ENCODE measurements at places on chromosomes 4 and X.

DNA sequence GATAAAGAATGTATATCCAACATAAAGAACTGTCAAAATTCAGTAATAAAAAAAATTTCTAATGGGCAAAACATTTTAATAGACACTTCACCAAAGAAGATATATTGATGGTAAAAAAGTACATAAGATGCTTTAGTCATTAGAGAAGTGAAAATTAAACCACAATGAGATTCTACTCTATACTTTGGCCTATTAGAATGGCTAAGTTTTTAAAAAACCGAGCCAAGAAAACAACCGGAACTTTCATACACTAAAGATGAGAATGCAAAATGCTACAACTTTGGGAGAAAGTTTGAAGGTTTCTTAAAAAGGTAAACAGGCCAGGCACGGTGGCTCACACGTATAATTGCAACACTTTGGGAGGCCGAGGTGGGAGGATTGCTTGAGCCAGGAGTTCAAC, 20.8 kb downstream of the CNOT6L start:
- DNase-seq: no peak

DNA sequence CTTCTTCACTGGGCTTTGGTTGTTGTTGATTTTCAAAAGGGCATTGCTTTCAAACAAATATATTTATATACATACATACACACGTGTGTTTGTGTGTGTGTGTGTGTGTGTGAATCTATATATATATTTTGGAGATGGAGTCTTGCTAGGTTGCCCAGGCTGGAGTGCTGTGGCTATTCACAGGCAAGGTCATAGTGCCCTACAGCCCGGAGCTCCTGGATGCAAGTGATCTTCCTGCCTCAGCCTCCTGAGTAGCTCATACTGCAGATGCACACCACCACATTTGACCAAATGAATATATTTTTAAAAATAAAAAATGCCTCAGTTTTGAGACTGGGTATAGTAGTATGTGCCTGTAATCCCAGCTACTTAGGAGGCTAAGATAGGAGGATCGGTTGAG, 34.4 kb downstream of the FRAS1 start:
- no peak for DNase-seq

GRCh38 chr4:7863911-7864681, 75.6 kb downstream of the AFAP1 start:
- DNase-seq: no peak

GRCh38 chr4:97720869-97721432, 422.3 kb downstream of the STPG2 start:
- DNase-seq: no peak

DNA sequence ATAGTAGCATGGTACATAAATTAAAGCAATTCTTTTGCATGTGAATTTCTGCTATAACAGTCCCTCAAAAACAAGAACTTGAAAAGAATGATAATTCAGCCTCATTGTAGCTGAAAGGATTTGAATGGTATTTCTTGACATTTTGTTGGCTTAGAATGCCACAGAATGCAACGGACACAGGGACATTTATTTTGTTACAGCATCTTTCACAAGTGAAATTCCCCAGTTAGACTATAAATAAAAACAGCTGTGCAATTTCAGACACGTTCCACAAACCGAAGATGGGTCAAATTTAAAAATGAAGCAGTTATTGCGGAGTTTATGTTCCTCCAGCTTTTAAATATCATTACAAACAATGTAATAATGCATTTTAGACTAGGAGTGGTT, 82.8 kb upstream of the AMELX start:
- no peak for DNase-seq

- no peak for DNase-seq
Measured at GRCh38 chr4:30801876-30802275, 81.7 kb downstream of the PCDH7 start.

DNA sequence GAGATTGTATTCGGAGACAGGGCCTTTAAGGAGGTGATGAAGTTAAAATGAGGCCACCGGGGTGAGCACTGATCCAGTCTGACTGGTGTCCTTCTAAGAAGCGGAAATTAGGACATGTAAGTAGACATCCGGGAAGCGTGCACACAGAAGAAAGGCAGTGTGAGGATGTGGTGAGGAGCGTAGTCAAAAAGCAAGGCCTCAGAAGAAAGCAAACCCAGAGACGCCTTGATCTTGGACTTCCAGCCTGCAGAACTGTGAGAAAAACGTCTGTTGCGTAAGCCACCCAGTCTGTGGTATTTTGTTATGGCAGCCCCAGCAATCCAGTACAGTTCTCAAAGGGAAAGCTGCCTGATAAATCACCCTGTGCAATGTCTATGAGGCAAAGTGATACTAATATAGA, 153.5 kb downstream of the KCNIP4 start:
- DNase-seq: no peak

- DNase-seq: no peak
Measured at GRCh38 chr4:142660728-142661127, 185.4 kb downstream of the INPP4B start.

GRCh38 chr4:117814277-117815246, 219.7 kb upstream of the NDST3 start:
- no peak for DNase-seq

GRCh38 chr4:99438405-99438780, 3.3 kb upstream of the ADH7 start:
- DNase-seq: no peak

DNA sequence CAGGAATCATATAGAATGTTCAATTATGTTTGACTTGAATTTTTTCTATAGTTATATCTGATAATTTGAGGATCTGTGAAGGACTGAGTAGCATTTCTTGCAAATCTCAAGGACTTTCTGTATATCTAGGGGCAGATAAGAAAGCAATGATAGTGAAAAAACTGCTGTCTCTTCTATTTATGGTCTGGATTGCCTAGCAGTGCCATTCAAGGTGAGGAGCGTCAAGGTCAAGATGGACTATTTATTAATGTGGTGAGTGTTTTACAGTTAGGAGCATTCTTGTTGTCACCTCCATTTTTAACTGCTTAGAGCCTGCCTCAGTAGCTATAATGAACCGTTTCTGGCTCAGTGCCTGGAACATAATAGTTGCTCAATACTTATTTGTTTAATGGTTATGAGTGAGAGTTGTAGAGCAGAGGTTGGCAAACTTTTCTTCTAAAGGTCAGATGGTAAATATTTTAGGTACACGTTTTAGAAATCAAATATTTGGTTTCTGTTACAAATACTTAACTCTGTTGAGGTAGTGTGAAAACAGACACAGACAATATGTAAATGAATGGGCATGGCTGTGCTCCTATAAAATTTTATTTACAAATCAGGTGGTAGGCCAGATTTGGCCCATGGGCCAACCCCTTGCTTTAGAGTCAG, 523.2 kb upstream of the IGFBP7 start:
- no peak for DNase-seq

DNA sequence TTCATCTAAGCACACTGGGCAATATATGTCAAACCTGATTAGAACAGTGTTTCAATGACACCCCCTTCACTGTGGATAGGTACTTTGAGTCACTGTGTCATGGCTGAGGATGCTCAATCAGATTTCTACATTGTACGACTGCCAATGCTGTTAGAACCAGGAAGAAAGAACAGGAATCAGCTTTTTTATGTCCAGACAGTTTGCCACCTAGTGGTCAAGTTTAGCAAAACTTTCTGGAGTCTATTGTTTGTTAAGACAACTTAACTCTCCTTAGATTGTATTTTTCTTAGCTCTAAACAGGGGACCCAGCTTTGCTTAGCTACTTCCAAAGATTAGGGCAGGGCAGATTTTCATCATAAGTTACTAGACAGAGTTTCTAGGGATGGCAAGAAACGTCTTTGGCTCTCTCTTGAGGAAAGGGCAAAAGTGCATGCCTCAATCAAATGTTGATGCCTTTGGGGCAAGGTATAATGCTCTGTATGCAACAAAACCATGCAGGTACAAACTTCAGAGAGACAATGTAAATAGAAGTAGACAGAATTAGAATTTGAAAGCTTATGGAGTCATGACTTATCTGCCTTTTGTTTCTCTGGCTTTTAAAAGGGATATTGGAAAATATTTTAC, 40.5 kb upstream of the BMP3 start:
- no peak for DNase-seq

- no peak for DNase-seq
Measured at GRCh38 chr4:110639207-110640090, 16.6 kb upstream of the PITX2 start.

GRCh38 chrX:120514236-120514635, 45.1 kb upstream of the LAMP2 start:
- no peak for DNase-seq

GRCh38 chrX:30278365-30278764, 30.8 kb downstream of the NR0B1 start:
- no peak for DNase-seq

DNA sequence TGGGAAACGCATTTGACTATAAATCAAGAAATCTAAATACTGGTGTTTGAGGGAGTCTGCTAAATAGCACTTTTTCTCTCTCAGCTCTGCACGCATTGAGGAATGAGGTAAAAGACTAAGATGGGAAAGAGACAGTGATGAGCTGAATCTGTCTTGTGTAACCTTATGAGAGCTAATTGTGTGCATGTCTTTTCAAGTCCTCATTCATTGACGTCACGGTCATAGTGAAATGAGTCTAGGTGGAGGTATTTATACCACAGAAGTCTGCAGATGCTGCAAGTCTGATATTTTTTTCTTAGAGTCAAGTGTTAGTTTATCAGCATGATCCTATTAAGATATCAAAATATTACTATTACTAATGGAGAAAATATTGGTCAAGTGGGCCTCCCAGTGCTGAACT, 361.5 kb upstream of the HS3ST1 start:
- DNase-seq: no peak

DNA sequence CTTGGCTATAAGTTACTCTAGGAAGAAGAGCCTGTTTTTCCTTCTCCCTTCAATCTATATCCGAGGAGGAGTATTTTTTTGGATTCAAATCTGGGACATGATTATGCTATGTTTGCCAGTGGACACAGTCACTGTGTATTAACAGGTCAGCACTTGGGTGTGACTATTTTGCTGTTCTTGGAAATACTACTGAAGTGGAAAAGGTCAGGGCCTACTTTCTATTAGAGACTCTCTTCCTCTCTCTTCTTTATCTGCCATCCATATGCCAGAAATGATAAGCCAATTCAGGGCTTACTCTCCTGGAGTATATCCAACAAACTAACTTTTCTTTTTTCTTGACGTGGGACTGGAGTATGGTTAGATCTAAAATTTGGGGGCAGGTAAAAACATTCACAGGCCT, 40.5 kb downstream of the MID1IP1 start:
- no peak for DNase-seq

- no peak for DNase-seq
Measured at GRCh38 chrX:107978707-107979307, 3.4 kb downstream of the TEX13B start.

GRCh38 chrX:43968359-43968781, 4.8 kb downstream of the NDP start:
- no peak for DNase-seq

GRCh38 chr4:76546327-76546726, 111.3 kb downstream of the SHROOM3 start:
- DNase-seq: no peak

DNA sequence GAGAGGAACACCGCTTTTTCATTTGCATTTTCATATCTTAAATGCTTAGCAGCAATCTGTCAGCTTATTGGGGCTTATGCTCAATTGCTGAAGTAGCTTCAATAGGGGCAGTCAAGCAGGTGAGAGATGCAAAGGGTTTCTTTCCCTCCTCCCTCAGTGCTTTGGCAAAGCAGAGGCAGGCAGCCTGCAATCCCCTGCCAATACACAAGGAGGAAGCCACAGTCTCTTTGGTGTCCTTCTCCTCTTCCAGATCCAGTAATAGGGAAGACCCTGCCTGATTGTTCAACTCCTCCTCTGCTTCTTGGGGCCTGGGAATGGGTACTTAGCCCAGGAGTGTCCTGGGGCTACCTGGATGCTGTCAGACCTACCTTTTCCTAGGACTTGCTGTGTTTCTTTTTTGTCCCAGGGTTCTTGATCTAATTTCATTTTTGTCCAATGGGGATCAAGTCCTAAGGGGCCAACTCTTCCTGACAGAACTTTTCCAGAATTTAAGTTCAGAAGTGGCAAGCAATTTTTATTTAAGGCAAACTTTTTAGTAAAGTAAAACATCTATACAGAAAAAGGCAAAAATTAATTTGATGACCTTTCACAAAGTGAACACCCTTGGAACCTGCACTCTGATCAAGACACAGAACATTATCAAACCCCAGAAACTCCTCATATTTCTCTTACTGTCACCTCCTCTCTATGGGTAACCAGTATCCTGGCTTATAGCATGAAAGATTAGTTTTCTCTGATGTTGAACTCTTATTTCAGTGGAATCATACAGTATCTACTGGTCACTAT, 260.3 kb downstream of the PPP3CA start:
- DNase-seq: no peak

- no peak for DNase-seq
Measured at GRCh38 chrX:130385520-130385919, at the start of gene GPR119. GPR119 (minus strand) TSS chrX:130385674; CDS start chrX:130385447, 227 bp downstream.

- DNase-seq: no peak
Measured at GRCh38 chr4:73067971-73068394, 1.5 kb downstream of the COX18 start.

DNA sequence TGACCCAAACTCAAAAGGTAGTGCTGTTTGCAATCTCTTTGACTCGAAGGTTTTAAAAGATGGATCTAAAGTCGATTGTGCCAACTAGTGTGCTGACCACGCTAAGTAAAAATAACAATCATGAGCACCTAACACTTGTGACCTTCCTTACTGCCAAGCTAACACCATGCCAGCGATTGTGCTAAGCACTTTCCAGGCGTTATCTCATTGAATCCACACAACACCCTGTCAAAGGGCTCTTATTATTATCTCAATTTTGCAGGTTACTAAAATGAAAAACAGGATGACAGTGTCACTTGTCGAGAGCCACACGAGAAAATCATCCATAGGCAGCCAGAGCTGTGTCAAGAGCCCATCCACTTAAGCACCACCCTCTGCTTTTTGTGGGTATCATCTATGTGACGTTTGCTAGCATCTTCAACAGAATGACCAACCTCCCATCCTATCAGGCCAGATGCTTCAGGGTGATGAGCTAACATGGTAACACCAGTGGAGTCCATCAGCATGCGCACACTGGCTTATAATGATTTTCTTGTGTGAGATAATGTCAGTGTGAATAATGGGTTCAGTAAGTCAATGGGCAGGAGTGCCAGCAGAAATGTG, 893 bp upstream of the GAB3 start:
- DNase-seq: no peak

DNA sequence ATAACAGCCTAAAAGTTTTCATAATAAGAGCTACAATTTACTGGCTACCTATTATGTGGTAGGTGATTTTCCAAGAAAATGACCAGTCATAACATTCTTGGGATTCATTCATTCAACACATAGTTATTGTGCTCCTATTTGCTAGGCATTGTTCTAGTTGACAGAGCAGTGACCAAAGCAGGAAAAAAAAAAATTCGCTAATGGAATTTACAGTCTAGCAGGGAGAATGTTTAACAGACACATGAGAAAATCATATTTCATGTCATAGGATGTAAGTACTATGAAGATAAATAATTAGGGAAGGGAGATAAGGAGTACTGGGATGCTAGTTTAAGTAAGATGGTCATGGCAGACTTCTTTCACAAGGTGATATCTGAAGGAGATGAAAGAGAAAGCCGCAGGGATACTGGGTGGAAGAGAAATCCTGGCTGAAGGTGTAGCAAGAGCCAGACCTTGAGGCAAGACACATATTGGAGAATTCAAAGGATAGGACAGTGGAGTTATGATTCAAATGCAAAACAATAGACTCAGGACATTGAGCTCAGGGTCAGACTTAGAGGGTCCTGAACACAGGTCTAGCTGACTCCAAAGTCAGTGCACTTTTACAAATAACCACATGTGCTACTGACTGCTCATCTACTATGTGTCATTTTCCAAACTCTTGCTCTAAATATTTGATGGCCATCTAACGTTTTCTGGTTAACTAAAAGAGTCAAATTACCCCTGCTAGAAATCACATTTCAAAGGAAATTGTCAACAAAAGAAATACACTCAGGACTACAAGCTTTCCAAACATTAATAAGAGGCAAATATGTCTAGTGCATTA, 20.4 kb downstream of the SPCS3 start:
- no peak for DNase-seq

Measured in activated effector memory CD4-positive, alpha-beta T cell treated with Interleukin-2 at 50 U/mL for 16 hours (primary cell).